Cerebellum (tissue), 4 donors: ENCODE measurements at places on chromosomes 6 and 20. TPM values are rescaled to one million over a fixed set of nuclear protein-coding genes. Genes with fewer than 3 reads are reported as not detected.

DNA sequence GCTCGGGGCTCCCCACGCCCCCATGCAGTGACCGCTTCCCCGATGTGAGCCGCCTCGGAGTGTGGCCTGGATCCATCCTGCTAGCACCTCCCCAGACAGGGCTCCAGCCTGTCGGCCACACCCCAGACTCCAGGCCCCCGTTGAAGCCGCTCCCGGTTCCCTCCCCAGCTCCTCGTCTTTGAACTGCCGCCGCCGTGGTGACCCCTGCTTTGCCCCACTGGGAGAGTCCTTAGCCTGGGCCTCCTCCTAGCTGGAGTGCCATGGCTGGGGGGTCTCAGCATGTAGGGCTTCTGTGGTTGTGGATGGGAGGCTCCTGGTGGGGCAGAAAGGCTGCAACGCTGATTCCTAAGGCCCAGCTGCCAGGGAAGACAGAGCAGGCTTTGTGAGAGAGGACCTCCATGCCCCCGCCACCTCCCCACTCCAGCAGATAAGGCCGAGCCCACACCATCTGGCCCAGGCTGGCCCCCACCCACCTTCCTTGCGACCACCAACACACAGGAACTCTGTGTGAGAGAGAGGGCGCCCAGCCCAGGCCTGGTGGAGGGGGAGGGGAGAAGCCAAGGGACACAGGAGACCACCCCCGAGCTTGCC is 11.4 kb downstream of the FOXS1 start:
- no peak for DNase-seq

DNA sequence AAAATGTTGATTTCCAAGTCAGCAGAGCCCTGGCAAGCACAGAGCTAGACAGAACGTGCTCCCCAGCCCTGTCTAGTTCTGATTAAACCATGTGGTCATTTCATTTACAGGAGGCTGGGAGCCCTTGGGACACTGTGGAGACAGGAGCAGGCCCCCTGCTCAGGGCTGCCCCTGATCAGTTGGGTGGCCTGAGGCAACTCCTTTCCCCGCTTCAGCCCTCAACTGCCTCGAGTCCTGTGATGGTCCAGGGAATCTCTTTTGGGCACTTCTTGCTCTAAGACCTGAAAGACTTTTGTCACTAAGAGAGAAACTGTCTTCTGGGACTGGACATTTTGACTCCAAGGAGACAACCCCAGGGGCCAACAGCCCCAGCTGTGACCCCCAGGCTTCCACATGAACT is 13.5 kb downstream of the DYNLRB1 start:
- DNase-seq: no peak

DNA sequence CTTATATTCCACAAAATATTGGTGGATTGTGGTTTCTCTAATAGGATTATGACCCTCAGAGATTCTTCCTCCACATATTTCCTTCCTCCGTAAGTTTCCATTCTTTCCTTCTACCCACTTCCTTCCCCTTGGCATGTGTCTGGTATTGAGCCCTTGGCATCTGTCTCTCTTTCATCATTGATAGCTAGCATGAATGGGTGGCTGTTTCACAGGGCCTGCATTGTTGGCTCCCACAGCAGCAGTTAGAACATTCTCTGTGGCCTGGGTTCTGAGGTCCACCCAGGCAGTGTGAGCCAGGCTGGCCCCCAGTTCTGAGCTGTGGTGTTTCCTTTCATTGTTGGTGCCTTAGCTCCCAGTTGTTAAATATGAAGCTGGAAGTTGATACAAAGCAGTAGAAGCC is 125.3 kb downstream of the ANKS1A start:
- DNase-seq: no peak

- DNase-seq: no peak
These were observed 7.7 kb upstream of the C20orf203 start for GRCh38 chr20:32681175-32682084.

Gene GRM1
- 28.9 TPM for total RNA-seq
